ENCODE measurements at places on chromosomes 5 and 9. TPM values are rescaled to one million over a fixed set of nuclear protein-coding genes. Genes with fewer than 3 reads are reported as not detected.

The CCDC187 gene
- total RNA-seq = not detected

The ANKRD18B gene
- total RNA-seq = 0.17 TPM

The NDST1 gene
- 58.3 TPM for total RNA-seq

The C9 gene
- total RNA-seq = not detected

The MSMP gene
- not detected for total RNA-seq

The ARHGEF37 gene
- 0.34 TPM for total RNA-seq

The RANBP17 gene
- 4.7 TPM for total RNA-seq

The ACOT12 gene
- 0.84 TPM for total RNA-seq

The PCDHGC5 gene
- 0.30 TPM for total RNA-seq

The ANXA1 gene
- total RNA-seq = 421 TPM

The KCNMB1 gene
- not detected for total RNA-seq

The SLC36A2 gene
- not detected for total RNA-seq

The BAAT gene
- under 0.01 TPM for total RNA-seq

The PCDHGA7 gene
- total RNA-seq = 0.50 TPM

The ELOVL7 gene
- not detected for total RNA-seq

The LHX3 gene
- not detected for total RNA-seq

The LIX1 gene
- total RNA-seq = not detected

The PDE6A gene
- not detected for total RNA-seq

The PLPP7 gene
- 3.7 TPM for total RNA-seq

The UGT3A1 gene
- total RNA-seq = not detected

The SVEP1 gene
- 5.5 TPM for total RNA-seq

The DDX4 gene
- total RNA-seq = not detected

The ANKRD18A gene
- under 0.01 TPM for total RNA-seq

The NTRK2 gene
- total RNA-seq = under 0.01 TPM

The GNAQ gene
- 16.2 TPM for total RNA-seq

The DOK3 gene
- 0.17 TPM for total RNA-seq

The EXD3 gene
- total RNA-seq = 11.1 TPM

The ADAMTS12 gene
- total RNA-seq = 14.7 TPM

The LCN2 gene
- total RNA-seq = not detected

The PCDHB12 gene
- not detected for total RNA-seq
